ENCODE measurements at places on chromosomes 12 and 14.

GRCh38 chr12:96368233-96368632 lies 32.0 kb downstream of the CDK17 start:
- DNase-seq = peak; percentile 53

- peak; percentile 82 for DNase-seq
These were observed 1.7 kb downstream of the ANKRD52 start for GRCh38 chr12:56256326-56256960.

DNA sequence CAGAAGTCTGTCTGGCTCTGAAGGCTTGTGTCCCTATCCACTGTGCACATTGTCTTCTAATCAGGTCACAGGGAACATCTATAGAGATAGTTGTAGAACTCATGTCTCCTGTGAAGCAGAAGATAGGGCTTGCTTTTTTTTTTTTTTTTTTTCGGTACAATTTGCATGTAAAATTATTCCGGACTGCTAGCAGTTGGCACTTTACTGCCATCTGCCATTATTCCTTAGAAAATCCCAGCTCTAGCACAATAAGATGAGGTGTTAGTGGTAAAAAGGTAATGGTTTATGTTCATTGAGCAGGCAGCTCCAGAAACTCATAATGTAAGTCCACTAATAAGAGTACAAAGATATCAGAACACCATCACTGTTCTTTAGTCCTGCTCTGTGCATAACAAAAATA lies 8.7 kb downstream of the MYRFL start:
- no peak for DNase-seq

DNA sequence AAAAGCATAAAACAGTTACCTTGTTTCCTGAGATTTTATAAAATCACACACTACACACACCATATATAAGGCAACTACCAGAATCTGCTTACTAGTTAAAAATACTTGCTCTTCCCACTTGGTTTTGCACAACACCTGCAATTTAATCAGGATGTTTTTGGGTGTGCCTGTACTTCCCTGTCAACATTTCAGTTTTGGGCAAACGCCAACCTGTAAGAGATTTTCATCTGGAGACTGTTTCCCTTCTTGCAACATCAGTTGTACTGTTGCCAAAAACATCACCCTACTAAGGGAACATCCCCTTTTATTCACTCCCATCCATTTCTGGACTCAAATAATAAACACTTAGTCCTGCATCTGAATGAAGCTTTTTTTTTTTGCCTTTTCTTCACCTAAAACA lies 172.3 kb downstream of the DUSP6 start:
- DNase-seq = peak; percentile 76

DNA sequence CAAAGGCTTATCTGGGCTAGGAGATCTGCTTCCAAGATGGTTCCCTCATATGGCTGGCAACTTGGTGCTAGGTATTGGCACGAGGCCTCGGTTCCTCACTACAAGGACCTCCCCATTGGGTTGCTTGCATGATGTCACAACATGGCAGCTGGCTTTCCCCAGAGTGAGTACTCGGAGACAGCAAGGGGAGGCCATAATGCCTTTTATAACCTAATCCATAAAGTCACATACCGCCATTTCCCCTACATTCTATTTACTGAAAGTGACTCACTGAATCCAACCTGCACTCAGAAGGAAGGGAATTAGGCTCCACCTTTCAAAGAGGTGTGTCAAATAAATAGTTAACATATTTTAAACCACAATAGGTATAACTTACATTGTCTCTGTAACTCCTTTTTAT lies 130.9 kb downstream of the SAMD4A start:
- no peak for DNase-seq
